Stimulated activated CD8-positive, alpha-beta memory T cell treated with anti-CD3 and anti-CD28 coated beads, Interleukin-4, amount 100 ng/mL, for 1 hour (primary cell): ENCODE measurements at places on chromosomes 3 and 15.

- DNase-seq = no peak
Measured at GRCh38 chr3:184630861-184631471, 69.4 kb downstream of the EPHB3 start.

GRCh38 chr3:43028678-43029490, 49.8 kb downstream of the GASK1A start:
- DNase-seq = no peak

- DNase-seq = no peak
Measured at GRCh38 chr15:63668601-63669000, 71.4 kb downstream of the FBXL22 start.

DNA sequence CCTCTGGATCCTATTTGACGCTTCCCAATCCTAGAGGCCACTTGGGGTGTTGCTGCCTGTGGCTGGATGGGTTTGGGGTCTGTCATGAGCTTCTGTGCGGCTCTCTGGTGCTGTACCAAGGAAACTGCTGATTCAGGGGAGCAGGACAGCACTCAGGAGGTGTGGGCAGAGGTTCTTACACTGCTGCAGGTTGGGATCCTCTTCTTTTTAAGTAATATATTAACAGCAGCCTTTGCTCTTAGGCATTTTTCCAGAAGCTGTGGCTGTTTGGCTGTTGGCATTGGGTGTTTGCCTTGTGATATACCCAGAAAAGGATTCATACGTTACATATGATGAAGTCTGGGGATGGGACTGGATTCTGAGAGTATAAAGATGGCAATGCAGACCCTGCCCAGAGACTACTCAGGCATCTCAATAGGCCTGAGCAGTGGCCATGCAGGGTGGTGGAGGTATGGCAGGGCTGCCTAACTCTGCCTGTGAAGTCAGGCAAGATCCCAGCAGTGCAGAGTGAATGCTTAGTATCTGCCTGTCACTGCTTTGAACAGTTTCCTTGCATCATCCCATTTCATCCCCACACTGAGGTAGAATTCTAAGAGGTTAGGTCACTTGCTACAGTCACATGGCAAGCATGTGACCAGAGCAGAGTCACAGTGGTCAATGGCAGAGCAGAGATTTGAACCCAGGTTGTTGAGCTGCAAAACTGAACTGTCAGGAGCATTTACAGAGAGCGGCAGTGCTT, 3.9 kb downstream of the ABHD6 start:
- DNase-seq = no peak

- DNase-seq = no peak
Measured at GRCh38 chr3:123390865-123391600, 57.9 kb downstream of the ADCY5 start.

DNA sequence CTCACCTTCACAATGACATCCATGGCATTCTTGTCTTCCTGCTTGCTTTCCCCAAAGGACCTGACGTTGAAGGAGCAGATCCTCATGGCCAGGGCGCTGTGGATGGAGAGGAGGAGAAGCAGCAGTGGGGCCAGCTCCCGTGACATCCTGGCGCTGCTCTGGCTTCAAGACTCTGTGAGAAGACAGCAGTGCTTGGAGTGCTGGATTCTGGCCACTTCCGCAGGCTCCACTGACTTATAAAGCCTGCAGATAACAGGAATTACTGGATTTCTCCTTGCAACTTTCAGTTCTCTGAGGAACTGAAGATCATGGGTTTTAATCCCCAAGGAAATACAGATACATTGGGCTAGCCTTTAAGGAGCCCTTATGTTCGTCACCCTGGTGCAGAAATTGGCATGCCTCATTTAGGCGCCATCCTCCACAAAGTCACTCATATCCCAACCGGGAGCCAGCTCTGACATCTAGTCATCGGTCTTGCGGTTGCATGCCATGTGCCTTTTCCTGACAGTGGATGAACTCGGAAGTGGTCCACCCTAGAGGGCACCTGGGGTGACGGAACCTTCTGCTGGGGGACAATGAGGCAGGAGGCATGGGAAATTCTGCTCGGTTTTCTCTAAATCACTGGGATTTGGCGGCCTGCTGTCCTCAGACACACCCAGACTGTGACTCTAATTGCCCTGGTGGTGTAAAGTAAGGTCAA, at the start of gene DNASE1L3:
DNASE1L3 (minus strand) TSS at position 212 of the 700 bp plus-strand sequence; CDS start at position 146, 66 bp downstream.
- DNase-seq = no peak

DNA sequence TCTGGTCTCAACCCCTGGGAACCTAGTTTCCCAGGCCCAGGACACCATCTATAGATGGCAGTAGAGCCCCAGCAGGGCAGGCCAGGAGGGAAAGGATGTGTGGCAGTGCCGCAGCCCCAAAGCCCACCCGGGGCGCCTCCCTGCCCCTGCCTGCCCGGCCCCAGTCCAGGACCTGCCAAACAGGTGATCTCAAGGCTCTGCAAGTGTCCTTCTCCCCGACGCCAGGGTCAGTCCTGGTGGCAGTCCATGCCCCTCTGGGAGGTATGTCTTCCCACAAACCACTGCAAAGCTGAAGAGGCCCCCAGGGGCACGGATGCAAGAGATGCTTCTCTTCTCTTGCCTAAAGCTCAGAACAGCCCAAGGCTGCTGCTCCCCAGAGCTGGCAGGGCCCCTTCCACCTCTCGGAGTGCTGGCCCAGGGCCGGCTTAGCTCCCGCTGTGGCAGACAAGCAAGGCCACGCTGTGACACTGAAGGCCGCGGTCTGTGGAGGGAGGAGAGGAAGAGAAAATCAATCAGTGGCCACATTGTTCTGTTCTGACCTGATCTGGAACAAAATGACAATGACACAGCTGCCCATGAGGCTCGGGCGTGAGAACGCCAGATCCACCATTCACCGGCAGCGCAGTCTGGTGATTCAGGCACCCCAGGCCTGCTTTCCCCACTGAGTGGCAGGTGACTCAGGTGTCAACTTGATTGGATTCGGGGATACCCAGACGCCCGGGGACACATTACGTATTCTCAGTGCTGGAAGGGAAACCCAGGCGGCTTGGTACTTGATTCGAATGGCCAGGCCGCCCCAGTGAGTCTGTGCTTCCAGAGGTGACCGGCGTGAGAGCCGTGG, 34.0 kb downstream of the KLHL25 start:
- DNase-seq = no peak

- DNase-seq = no peak
Measured at GRCh38 chr3:152843955-152844354, 9.0 kb downstream of the P2RY1 start.

GRCh38 chr3:185363662-185364203, 797 bp downstream of the MAP3K13 start:
- no peak for DNase-seq

DNA sequence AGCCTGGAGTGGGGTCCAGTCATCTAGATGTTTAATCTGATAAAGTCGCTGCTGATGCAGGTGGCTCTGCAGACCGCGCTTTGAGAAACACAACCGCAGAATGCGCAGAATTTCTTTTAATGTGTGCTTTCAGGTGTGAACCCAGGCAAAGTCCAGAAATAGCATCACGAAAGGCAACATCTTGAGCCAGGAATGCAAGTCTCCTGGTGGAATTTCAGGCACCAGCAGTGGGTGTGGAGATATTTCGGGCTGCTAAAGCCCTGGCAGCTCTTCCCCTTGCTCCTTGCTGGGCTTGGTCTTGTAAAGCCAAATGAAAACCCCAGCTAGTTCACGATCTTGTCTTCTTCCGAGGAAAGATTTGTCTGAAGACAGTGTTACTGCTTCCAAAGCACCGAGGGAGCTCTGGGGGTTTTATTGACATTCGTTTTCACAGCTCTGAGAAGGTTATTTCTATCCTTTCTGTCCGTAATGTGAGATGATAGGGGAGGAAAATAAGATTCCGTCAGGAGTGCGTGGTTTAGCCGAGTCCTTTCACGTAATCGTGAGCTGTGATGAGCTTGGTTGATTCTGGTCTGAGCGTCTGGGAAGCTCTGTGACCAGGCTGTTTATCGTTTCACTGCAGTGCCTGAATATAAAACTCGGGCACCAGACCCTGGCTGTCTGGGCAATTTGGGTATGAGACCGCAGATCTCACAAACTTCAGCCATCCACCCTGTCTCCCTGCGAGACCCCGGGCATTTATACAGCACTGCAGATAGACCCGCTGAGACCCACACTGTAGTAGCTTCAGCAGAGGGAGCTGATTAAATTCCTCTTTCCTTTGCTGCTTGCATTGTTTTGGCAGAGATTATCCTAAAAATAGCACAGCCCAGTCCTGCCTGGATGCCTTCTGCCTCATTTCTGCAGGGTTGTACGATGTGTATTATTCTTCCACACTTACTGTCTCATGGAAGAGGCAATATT, 67.0 kb upstream of the SLC25A26 start:
- DNase-seq = no peak
